ENCODE measurements at places on chromosomes 12 and 14. TPM values are rescaled to one million over a fixed set of nuclear protein-coding genes. Genes with fewer than 3 reads are reported as not detected.

The ZNF891 gene
- 0.56 TPM for total RNA-seq

The RTL1 gene
- not detected for total RNA-seq

The ENDOU gene
- under 0.01 TPM for total RNA-seq

The SMCO2 gene
- not detected for total RNA-seq

The HOTAIR gene
- not detected for total RNA-seq

The CDCA3 gene
- total RNA-seq, result 23.5 TPM

The SCNN1A gene
- total RNA-seq, result not detected

The SOAT2 gene
- total RNA-seq, result 0.18 TPM

The RAB3IP gene
- 2.7 TPM for total RNA-seq

The KRT79 gene
- not detected for total RNA-seq

The ANG gene
- 3.6 TPM for total RNA-seq

The CLEC2B gene
- total RNA-seq, result 0.56 TPM

The STAC3 gene
- total RNA-seq, result 0.18 TPM

The TBX3 gene
- total RNA-seq, result 18.6 TPM

The OTUB2 gene
- 2.2 TPM for total RNA-seq

The LALBA gene
- not detected for total RNA-seq

The RNF212B gene
- total RNA-seq, result not detected

The PAH gene
- total RNA-seq, result not detected

The PTGDR gene
- total RNA-seq, result not detected

The B3GNT4 gene
- under 0.01 TPM for total RNA-seq

The CCDC184 gene
- total RNA-seq, result 0.18 TPM

The TEX22 gene
- total RNA-seq, result under 0.01 TPM

The GPR65 gene
- 0.28 TPM for total RNA-seq

The PARP2 gene
- 11.7 TPM for total RNA-seq

Data from IMR-90 (cell line).